ENCODE measurements at places on chromosomes 7 and 10.

GRCh38 chr10:113455947-113456346 lies 96.9 kb upstream of the HABP2 start:
- no peak for DNase-seq

DNA sequence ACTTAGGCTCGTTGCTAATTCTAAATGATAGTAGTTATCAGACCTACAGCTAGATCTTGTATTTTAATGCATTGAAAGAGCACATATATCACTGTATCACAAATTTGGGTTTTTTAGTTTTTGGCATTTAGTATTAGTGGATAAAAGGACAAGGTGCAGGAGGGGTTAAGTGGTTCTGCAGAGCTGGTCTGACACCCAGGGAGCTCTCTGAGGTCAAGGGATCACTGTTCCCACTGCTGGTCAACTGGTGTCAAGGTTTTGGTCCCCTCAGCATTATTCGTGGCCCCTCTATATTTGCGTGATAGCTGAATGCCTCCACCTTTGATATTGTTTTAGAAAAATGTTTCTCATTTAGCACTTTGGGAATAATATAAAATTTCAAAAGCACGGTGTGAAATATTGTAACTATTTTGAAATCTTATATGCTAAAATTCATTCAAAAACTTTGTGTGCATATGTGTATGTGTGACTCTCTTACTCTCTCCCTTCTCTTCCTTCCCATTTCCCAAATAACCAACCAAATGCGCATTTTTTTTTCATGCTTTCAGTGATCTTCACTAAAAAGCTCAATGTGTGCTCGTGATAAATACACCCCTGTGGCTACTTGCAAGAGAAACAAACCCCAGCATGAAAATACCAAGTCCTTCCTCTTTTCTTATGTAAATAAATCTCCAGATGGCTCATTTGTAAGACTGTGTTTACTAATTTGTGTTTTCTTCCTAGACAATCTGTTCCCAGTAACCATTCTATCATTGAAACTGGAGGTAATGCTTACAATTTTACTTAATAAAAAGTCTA lies 309.2 kb downstream of the FGFR2 start:
- DNase-seq, result no peak

DNA sequence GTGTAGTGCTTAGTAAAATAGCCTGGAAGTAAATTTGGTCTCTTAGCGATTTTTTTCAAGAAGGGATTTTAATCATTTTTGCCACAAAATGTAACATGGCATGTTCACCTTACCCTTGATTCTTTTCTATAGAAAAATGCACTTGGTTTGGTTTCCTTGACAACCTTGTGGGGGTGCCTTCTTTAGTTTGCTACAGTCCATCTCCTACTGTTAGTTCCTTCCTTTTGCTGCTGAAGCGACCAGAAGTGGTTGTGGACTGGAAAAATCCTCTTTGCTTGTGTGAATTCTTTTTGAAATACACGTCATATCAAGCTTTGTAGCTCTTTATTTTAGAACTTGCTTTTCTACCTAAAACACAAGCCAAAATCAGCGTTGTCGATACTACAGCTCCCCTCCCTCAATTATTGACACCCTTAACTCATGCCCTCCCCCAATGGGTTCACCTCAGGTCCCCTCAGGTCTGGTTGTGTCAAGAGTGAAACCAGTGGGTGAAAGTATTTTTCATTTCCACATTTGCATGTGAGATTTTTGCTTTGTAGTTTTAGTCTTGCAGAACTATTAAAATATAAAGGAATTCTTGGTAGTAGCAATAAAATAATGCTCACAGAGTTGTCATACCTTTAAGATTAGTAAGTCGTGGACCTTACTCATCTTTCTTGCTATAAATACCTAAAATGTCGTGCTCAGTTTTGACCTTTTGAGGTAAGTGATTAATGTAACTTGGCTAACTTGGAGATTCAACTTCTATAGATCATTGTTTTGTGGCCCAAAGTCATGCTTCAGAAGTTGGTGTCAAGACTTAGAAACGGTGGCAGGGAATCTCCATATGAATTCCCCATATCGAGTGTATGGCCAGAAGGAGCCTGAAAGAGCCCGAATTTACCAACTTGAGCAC lies 1.5 kb downstream of the ACTR3B start:
- no peak for DNase-seq

DNA sequence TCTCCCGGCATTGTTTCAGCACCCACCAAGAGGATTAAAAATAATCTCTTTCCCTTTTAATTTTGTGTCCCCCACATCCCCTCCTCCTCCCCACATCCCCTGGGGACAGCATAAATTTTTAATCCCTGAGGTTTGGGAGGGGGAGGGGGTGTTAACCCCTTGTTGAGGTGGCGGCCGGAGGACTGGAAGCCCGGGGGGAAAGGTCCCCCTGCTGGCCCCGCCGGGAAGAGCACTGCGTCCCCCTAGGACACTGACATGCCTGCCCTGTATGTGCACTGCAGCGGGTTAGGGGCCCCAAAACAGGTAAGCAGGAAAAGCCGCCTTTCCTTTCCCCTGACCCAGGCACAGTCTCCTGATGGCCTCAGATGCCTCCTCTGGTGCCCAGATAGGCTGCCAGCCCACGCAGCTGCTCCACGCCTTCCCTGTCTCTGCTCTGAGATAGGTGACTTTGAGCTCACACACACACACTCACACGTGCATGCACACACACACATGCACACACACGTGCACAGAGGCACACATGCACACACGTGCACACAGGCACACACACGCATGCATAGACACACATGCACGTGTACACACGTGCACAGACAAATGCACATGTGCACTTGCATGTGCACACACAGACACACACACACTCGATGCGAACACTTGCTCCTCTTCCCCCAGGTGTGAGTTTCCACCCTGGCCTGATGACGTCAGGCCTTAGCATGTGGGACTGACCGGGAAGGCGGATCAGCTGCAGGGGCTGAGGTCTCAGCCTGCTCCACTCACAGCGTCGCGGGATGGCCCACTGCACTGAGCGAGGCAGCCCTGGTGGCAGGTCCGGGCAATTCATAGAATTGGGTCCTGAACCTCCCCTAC lies 12.3 kb downstream of the CNPY1 start:
- peak; percentile 2 for DNase-seq

- no peak for DNase-seq
These were observed 17.8 kb downstream of the SGMS1 start for GRCh38 chr10:50605951-50606270.

DNA sequence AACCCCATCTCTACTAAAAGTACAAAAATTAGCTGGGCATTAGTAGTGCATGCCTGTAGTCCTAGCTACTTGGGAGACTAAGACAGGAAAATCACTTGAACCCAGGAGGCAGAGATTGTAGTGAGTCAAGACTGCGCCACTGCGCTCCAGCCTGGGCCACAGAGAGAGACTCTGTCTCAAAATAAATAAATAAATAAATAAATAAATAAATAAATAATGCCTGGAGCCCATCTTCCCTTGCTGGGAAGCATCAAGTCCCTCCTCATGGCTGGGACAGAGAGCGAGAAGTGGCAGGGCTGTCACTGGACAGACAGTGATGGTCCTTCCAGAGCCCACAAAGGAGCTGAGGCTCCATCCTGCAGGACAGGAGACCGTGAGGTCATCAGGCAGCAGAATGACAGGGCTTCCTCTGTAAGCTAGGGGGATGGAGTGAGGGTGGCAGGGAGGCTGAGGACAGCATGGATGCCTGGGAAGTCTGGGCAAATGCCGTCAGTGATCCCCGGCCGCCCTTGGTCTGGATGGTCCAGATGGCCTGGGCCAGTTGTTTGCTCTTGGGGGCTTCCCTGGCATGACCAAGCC lies 36.4 kb upstream of the ELN start:
- DNase-seq, result no peak

DNA sequence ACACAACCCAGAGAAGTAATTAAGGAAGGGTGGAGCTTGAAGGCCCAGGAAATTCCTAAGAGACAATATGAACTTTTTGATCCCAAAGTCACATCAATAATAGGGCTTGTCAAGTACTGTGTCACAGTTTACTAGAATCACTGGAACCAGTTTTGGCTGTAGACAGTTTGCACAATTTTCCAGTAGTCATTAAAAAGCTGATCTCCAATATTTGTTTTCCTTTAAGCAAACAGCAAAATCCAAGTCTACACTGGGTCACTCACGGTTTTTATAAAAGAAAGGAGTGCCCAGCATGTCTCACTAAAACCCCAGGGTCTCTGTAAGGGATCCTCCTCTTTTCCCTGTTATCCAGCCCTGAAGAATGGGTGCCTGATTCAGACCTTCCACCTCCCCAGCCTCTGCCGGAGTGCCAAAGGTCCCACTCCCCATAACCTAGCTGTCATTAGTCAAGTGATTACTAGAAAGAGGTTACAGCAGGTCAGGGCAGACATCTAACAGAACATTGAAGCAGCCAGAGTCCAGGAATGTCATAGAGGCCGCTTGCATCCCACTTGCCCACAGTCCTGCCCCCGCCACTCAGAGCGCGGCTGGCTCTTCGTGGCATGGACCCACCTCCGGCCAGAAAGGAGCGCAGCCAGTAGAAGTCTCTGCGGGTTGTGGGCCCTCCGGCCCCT lies 552 bp downstream of the SLC25A16 start:
- no peak for DNase-seq

GRCh38 chr7:73366990-73367389 lies 39.0 kb downstream of the FKBP6 start:
- DNase-seq, result no peak

DNA sequence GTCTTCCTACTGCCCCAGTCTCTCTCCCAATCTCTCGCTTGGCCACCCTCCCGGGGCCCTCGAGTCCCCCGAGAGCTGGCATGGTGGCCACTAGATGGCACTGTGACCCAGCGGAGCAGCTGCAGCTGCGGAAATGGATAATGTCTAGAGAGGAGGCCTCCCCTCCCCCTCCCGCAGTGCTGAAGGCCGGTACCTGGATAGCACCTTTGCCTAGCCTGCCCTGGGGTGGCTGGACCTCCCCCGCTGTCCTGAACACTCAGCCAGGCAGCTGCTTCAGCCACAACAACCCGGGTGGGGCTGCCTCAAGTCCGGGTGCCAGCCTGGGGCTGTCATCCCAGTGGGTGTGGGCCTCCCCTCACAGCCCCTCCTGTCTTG lies 65.2 kb downstream of the GOLGA7B start:
- peak; percentile 69 for DNase-seq

DNA sequence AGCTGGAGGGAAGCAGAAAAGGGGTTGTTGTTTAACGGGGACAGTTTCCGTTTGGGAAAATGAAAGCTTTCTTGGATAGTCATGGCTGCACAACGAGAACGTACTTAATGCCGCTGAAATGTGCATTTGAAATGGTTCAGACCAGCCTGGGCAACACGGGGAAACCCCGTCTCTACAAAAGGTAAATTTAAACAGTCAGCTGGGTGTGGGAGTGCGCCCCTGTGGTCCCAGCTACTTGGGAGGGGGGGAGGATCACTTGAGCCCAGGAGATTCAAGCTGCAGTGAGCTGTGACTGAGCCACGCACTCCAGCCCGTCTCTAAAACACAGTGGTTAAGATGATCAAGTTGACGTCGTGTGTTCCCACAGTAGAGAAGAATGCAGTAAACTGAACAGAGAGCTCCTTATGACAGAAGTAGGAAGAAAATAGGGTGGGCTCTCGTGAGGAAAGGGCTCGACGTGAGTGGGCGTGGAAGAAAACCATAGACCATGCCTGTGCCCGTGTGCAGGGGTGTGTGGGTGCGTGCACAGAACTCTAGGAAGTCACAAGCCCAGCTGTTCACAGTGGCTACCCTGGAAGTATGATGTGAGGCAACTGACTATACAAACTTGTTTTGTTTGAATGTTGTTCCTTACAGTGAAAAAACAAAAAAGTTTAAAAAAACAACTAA lies 4.1 kb upstream of the FUOM start:
- DNase-seq, result no peak

- no peak for DNase-seq
These were observed 937.5 kb downstream of the GATA3 start for GRCh38 chr10:8992009-8992408.

DNA sequence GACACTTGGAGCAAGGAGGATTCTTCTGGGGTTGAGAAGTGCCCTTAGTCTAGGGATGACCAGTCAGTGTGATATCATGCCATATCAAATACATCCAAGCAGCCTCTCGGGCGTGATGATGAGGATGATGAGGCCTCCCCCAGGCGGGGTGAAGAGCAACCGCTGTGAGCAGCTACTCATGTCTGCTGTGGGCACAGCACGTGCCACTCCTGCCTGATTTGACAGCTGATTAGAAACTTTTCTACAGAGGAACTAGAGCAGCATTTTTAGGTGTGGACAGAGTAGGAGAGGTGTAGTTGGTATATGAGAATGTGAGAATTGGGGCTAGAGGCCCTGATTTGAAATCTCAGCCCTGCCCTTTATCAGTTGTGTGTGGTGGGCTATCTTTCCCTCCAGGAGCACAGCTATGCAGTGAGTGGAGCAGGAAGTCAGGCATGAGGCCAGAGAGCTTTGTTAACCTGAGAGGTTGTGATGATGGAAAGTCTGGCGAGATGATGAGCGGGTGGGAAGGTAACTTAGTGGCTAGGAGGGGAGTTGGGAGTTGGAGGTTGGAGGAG lies 49.6 kb upstream of the COBL start:
- DNase-seq, result no peak

GRCh38 chr10:82883603-82884002 lies 1008.6 kb downstream of the NRG3 start:
- DNase-seq, result no peak

Measured in CD4-positive, alpha-beta T cell treated with Interleukin-12 subunit alpha and Interleukin-12 subunit beta, for 1 hour (primary cell).